Activated CD4-positive, alpha-beta T cell treated with anti-CD3 and anti-CD28 coated beads, Interleukin-2, amount 10 ng/mL, durations not matched to agents 24 days and 14 days (primary cell): ENCODE measurements at places on chromosomes 1 and 21. TPM values are rescaled to one million over a fixed set of nuclear protein-coding genes. Genes with fewer than 3 reads are reported as not detected.

DNA sequence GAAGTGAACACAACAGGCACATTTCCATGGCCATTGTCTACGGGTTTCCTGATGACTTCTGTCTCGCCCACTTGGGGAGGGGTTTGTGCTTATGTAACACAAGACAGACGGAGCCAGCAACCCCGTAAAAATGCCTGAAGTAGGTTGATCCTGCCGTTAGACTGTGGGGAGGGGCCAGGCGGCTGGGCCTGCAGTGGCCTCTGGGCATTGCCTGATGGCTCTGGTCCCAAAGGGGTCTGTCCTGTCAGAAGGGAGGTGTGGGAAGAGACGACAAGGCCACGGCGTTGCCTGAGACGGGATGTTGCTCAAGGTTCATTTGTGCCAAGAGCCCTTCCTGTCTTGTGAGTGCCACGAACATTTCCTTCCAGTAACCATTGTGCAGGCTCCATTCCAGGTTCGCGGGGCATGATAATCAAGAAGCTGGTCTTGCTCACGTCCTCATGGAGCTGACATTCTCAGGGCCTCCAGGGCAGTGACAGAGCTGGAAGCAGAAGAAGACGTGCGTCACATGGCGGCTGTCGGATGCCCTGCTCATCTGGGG lies 44.7 kb downstream of the ABCG1 start:
- DNase-seq, result no peak

DNA sequence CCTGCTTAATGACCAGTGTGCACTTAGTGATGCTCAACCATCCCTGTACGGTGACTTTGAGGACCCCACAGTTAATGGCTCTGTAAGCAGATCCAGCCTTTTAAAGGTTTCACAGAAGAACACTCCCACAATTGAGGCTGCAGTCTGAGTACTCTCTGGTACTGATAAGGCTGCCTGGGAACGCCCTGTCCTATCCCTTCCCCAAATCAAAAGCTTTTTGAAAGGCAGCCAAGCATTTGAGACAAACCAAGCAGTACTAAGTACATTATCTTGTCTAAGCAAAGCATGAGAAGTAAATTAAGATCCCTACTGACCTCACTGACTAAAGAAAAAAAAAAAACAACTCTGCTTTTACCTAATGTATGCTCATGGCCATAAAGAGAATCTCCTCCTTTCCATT lies 60.7 kb downstream of the SH3GLB1 start:
- DNase-seq, result no peak

DNA sequence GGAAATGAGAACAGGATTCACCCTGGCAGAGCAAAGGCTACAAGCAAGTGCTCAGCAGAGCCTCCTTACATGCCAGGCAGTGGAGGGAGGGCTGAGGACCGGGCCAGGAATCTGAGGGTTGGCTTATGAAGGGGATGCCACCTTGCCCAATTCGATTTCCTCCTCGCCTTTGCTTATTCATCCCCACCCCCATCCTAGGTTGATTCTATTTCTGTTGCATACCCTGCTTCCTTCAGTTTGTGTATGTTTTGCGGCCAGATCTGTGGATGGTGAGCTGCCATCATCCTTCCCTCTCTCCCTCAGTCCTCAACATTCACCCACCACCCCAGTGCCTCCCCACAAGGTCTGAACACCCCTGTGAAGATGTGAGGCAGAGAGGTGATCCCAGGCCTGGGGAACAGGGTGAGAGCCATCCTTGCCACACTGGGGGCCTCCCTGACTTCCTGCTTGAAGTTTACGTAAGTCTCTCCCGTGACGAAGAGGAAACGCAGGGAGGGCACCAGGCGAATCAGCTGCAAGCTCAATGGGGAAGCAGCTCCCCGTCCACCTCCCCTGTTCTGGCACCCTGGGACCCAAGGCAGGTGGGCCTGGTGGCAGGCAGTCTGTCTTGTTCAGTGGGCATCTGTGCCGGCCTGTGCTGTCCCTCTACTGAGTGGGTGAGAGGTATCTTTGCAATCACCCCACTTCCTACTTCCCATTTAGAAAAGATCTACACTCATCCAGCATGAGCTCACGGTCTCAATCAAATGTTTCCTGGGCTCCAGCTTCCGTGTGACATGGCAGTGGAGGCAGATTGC lies 50.6 kb upstream of the CNTN2 start:
- DNase-seq, result peak; percentile 69

GRCh38 chr1:88744142-88744541 lies 60.1 kb downstream of the PKN2 start:
- DNase-seq, result no peak

- DNase-seq, result no peak
Observed at GRCh38 chr1:34470401-34470800, 284.4 kb upstream of the GJB5 start.

DNA sequence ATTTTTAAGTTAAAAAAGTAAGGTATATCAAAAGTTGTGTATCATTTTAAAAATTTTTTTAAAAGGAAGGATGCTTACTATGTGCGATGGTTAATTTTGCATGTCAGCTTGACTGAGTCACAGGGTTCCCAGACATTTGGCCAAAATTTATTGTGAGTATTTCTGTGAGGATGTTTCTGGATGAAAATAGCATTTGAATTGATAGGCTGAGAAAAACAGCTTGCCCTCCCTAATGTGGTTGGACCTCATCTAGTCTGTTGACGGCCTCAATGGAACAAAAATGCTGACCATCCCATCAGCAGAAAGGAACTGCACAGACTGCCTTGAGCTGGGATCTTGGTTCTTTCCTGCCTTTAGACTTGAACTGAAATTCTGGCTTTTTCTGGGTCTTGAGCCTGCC lies 724.5 kb downstream of the NCAM2 start:
- no peak for DNase-seq

- no peak for DNase-seq
Observed at GRCh38 chr1:173779936-173780335, 44.5 kb upstream of the DARS2 start.

- DNase-seq, result no peak
Observed at GRCh38 chr1:11198851-11199594, 9.9 kb downstream of the ANGPTL7 start.

- DNase-seq, result no peak
Observed at GRCh38 chr1:95974586-95974985, 740.6 kb downstream of the RWDD3 start.

- no peak for DNase-seq
Observed at GRCh38 chr21:32954353-32954752, 71.4 kb upstream of the OLIG2 start.

GRCh38 chr1:183279835-183280234 lies 93.8 kb downstream of the LAMC2 start:
- no peak for DNase-seq

DNA sequence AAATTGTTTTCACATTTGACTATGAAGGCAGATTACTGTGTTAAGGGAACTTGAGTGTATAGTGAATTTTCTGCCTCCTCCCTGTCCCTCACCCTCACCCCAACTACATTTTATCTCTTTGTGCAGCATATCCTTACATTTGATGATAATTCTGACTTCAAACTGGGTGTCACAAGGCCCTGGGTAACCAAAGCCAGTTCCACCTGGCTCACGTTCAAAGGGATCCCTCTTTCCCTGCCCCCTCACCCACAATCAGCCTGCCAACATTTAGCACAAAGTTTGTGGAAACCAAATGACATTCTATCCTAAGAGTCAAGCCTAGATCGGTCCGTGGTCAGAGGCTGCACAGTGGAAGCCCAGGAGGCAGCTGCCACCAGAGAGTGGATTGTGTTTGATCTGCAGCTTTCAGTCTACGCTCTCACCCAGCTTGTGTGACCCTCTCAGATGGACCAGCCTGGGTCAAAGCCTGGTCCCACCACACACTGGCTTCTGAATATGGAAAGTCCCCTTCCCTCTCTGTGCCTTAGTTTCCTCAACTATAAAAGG lies 10.3 kb downstream of the KIAA0040 start:
- DNase-seq, result no peak

- no peak for DNase-seq
Observed at GRCh38 chr1:216194721-216195120, 228.5 kb downstream of the USH2A start.

- DNase-seq, result no peak
Observed at GRCh38 chr1:161731981-161732718, 10.8 kb downstream of the FCRLB start.

DNA sequence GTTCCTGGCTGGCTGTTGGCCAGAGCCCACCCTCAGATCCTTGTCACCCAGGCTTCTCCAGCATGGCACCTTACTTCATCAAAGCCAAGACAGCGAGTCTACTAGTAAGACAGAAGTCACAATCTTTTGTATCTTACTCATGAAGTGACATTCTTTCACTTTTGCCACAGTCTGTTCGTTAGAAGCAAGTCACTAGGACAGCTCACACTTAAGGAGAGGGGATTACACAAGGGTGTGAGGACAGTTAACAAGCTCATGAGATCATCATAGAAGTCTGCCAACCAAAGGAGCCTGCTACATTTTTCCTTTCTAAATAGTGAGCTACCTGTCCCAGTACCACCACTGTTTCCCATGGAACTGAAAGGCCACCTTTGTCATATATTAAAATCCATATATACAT lies 61.5 kb downstream of the PACC1 start:
- DNase-seq, result no peak

- DNase-seq, result no peak
Observed at GRCh38 chr1:185720633-185721272, 13.4 kb upstream of the HMCN1 start.

GRCh38 chr1:41678111-41678878 lies 193.8 kb upstream of the EDN2 start:
- peak; percentile 79 for DNase-seq

DNA sequence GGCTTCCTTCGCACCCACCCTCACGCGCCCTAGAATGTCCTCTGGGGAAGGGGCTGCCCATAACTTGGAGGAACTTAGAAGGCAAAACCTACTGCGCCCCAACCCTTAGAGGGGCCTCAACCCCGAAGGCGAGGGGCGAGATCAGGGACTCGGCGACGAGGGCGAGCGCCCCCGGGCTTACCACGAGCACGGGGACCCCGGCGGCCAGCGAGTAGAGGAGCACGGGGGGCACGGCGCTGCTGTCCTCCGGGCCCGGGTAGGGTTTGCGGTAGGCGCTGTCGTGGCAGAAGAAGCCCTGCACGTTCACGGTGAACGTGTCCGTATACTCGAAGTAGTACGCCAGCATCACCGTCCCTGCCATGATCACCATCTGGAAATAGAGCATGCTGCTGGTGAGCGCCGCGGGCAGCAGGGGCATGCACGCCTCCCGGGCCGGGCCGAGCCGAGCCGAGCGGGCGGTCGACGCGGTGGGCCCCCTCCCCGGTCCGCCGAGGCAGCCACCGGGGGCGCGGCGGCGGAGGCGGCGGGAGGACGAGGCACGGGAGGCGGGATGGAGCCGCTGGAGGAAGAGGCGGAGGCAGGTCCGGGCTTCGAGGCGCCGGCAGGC lies 304 bp downstream of the PLPPR5 start:
- DNase-seq, result peak; percentile 69

- peak; percentile 68 for DNase-seq
Observed at GRCh38 chr1:89198081-89198480, 661 bp downstream of the GBP4 start.

GRCh38 chr1:161242313-161242712 lies 4.3 kb upstream of the NR1I3 start:
- no peak for DNase-seq

GRCh38 chr1:187244623-187245022 lies 415.9 kb downstream of the PLA2G4A start:
- DNase-seq, result no peak

DNA sequence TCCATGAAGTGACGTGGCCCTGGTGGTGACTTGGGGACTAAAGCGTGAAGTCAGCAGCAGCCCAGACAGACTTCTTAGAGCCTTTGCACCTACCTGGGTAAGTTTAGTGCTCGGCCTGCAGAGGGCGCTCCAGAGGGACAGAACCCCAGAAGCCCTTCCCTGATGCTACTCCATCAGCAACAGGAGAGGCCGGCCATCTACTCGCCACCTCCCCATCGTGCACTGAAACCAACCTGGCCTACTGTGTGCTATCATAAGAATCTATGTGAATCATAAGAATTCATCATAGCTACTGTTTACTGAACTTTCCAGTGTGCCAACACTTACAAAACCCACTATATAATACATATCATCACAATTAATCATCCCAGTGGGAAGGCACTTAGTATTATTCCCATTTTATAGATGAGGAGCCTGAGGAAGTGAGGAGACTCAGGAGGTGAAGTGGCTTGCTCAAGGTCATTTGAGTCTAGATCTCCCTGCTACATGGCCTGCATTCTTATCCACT lies 7.9 kb upstream of the EDN2 start:
- peak; percentile 82 for DNase-seq

DNA sequence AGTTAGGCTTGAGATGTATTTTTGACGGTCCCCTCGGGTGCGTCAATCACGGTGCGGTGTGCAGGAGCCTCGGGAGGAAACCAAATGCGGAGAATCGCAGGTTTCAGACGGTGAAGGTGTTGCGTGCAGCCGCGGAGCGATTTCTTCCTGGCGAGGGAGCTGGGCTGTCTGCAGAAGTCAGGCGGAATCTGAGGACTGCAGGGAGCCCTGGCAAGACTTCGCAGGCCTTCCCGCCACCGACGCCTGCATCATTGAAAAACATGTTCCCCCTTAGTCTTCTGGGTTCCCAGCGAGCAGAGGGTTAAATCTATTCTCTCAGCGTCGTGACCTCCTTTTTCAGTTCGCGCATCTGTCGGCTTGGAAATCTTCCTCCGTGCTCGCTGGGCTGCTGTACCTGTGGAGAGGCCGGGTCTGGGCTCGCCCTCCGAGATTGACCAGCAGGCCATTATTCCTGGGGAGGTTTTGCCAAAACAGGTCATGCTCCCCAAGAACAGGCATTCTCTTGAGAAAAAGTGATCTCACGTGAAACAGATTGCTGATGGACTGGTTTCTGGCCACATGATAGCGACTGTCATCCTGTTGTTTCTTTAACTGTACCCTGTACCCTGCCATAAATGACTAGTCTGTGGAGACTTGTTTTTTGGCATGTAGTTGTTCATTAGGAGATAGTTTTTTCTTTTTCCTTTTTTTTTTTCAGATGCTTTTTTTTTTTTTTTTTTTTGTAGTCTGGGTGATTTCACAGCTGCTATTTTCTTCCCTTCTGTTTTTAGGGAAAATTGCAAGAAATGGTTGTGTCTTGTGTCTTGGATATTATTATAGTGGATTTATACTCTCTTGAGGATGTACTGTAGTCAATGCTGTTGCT lies 894 bp downstream of the EPB41 start:
- DNase-seq, result peak; percentile 84

DNA sequence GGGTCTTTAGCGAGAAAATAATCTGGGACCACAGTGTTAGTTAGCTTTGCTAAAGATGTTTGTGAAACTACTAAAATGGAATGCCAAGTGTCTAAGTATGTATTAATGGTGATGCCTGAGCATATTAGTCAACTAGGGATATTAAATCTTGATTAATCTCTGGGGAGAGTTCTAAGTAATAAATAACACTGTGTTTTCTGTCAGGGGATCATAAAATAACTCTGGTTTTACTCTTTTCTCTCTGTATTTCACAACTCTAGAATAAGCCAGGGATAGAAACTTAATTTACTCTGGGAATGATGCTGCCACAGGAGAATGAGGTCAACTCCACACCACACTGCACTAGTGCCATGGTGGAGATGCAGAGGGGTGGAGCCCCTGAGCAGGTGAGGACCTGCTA lies 399.2 kb downstream of the PTBP2 start:
- no peak for DNase-seq

The MAP3K21 gene
- 1.5 and 1.6 TPM in 2 replicates for total RNA-seq

The PRR9 gene
- not detected in 2 replicates for total RNA-seq

The LCE2B gene
- total RNA-seq, result not detected in 2 replicates

The SDC3 gene
- total RNA-seq, result 0.33 and 0.44 TPM in 2 replicates

The IFNLR1 gene
- 5.3 and 5.6 TPM in 2 replicates for total RNA-seq

The FAM177B gene
- total RNA-seq, result 0.47 TPM in 1 of 2 replicates, not detected in the other

The ELAPOR1 gene
- total RNA-seq, result 30.3 and 32.0 TPM in 2 replicates
